ENCODE measurements at places on chromosomes 1 and 21.

- no peak for DNase-seq
Measured at GRCh38 chr1:36094621-36095061, 5.9 kb downstream of the ADPRS start.

GRCh38 chr1:5447503-5447960, 544.7 kb downstream of the NPHP4 start:
- no peak for DNase-seq

DNA sequence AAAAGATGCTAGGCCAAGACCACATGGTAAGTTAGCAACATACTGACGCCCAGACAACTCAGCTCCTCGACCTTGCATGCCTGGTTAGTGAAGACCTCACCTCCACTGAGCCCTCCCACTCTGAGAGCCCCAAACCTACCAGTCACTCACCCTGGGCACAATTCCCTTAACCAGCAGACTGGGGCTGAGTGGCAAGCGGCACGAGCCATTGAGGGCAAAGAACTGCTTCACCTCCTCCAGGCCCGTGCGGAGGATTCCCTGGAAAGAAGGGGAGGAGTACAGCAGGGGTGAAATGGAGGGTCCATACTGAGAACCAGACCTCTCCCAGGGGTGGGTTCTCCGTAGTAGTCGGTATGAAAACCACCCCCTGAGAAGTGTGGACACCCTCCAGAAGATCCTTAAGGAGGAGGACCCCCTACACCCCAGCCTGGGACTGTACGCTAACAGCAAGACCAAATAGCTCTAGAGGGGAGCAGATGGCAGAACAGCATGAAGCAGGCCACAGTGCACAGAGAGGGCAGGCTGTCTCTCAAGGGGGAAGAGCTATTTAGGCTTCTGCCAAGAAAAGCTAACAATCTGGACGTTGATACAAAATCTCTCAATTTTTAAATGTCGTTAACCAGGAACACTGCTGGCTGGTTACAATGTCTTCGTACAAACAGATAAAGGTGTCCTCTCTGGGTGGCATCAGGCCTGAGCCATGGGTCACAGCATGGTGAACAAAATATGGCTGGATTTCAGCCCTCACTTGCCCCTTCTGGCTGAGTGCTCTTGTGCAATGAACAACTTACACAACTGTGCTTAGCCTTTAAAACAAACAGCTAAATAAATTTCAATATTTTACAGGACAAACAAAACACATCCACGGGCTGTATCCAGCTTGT, 31.0 kb upstream of the PPP1R15B start:
- DNase-seq: no peak

GRCh38 chr21:40563900-40564299, 283.1 kb downstream of the DSCAM start:
- no peak for DNase-seq

DNA sequence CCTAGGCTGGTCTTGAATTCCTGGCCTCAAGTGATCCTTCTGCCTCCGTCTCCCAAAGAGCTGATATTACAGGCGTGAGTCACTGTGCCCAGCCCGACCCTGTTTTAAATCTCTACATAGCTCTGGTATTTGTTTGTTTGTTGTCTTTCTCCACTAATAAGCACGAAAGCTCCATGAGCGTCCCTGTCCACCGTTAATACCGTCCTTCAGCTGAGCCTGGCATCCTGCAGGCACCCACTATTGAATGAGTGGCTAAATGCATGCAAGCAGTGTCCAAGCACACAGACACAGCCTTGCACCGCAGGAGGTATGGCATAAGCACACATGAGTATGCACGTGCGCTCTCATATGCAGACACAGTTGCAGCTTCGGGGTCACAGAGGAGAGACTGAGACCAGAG, 4.5 kb upstream of the COL16A1 start:
- no peak for DNase-seq
